ENCODE measurements at places on chromosomes 7 and 10.
A peak's percentile ranks its signal among the peaks of the same experiment; 100 is the strongest.

- DNase-seq: no peak
These were observed 124.9 kb downstream of the ARHGAP12 start for GRCh38 chr10:31803606-31804351.

DNA sequence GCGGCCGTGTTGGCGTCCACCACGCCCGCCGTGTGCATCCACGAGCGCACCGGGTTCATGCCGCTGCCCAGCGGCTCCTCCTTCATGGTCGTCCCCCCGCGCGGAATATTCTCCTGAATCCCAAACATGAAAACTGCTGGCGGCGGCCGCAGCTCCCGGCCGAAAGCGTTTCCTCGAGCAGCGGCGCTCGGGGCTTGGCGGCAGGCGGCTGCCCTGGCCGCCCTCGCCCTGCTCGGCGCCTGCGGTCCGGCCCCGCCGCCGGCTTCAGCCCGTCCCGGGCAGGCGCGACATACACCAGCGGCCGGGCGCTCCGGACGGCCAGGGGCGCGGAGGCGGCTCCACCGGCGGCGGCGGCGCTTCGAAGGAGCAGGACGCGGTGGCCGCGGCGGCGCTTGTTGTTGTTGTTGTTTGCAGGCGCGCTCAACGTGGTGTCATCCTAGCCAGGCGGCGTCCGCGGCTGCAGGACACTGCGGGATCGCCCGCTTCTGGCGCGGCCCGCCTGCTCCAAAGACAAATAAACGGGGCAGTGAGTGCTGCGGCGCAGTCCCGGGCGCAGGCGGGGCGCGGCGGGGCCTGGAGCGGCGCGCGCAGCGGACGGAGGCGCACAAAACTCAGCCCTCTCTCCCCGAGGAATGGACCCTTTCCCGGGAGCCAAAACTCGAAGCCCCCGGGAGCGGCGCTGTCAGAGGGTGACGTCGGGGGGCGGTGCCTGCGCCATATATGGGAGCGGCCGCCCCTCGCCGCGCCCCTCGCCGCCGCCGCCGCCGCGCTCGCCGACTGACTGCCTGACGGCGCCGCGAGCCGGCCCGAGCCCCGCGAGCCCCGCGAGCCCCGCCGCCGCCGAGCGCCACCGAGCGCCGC, at the start of gene EBF3:
EBF3 (minus strand) TSS at position 634 of the 861 bp plus-strand sequence; CDS start at position 128, 506 bp downstream.
- DNase-seq: no peak

- peak; percentile 77 for DNase-seq
These were observed 2.2 kb downstream of the GNB2 start for GRCh38 chr7:100675581-100676350.

GRCh38 chr10:44946205-44946604, 13.4 kb upstream of the RASSF4 start:
- DNase-seq: no peak

GRCh38 chr7:43767311-43767710, 8.8 kb downstream of the BLVRA start:
- DNase-seq: no peak

GRCh38 chr7:111517549-111517951, 44.7 kb downstream of the IMMP2L start:
- DNase-seq: no peak

DNA sequence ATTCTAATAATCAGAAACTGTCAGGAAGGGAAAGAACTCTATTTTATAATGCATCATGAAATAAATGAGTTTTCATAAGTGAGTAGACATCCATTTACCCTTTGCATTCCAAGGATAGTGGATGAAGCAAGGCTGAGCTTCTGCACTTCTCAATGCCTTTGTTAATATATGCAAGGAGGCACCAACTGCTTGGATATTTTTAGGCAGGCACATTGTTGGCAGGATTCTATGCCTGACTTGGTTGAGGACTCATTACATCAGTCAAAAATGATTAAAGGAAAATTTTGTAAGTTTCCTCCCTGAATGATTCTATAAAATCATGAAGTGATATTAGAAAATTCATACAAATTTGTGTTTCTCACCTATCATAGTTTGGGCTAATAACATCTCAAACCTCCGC, 612.2 kb upstream of the POM121L12 start:
- no peak for DNase-seq

DNA sequence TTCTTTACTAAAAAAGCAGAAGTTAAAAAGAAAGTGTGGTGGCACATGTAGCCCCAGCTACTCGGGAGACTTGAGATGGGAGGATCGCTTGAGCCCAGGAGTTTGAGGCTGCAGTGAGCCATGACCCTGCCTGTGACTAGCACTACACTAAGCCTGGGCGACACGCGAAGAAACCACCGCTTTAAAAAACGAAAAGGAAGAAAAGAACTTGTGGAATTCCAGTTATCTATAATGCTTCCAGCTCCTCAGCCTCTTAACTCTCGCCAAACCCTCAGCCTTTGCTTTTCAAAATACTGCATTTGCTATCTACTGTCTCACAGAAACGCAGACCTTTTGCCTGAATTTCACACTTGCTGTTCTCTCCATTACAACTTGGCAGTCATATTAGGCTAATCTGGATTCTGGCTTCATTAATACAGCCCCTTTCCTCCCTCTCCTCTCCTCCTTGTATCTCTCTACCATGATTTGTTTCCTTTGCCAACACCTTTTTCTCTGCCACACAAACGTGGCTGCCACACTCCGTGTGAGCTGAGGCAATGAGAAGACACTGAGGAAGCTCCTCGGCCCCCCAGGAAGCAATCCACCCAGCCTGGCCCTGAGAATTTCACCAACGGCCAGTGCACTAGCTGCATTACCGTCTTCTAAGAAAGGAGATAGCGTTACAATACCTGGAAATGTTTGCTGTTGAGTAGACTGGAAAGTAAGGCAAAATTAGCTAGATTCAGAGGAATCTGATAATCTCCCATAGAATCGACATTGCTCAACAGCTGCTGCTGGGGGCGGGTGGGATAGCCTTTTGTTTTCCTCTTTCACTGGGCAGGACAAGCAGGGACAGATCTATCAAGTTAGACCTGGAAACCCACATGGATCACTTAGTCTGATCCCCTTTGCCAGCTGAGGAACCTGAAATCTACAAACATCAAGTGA, 37.2 kb downstream of the CALML5 start:
- DNase-seq: no peak

GRCh38 chr7:27930910-27931476, 191.0 kb downstream of the TAX1BP1 start:
- no peak for DNase-seq

GRCh38 chr7:66529883-66530610, 98.6 kb upstream of the KCTD7 start:
- no peak for DNase-seq

- no peak for DNase-seq
These were observed 165.5 kb downstream of the MAGI2 start for GRCh38 chr7:79287981-79288380.

DNA sequence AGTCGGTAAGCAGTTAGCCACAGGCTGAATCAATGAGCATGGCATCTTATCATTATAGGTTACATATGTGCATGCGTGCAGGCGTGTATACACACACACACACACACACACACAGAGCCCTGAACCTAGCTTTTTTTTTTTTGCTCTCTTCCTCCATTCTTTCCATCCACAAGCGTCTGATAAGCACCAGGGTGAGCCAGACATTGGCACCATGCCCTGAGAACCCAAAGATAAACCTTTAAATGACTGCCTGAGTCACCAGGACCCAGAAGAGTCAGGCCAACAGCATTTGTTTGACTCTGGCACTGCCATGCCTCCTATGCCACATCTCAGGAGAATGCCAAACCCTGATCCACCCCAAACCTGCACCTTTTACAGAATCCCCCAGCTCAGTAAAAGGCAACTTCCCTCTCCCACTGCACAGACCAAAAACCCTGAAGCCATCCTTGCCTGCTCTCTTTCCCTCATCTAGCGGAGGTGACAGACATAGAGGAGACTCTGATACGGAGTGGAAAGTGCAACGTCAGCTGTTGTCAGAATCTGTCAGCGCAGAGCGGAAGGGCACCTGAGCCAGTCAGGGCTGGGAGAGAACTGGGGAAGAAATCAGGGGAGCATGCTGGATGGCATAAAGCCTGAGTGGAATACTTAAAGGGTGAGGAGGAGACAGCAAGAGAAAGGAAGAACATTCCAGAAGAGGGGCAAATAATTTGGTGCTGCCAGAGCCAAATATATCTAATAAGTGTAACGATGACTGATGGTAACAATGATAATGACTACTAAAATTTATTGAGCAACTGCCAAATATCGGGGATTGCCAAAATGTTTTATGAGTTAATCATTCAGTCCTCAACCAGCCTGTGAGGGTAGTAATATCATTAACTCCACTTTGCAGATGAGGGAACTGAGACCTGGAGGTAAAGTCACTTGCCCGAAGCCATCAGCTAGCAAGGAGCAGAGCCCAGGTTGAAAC, 3.2 kb downstream of the PARP12 start:
- DNase-seq: peak; percentile 48

GRCh38 chr10:84296091-84296981, 32.1 kb upstream of the CCSER2 start:
- DNase-seq: no peak

- no peak for DNase-seq
These were observed 161.5 kb downstream of the WDR37 start for GRCh38 chr10:1217661-1218060.

DNA sequence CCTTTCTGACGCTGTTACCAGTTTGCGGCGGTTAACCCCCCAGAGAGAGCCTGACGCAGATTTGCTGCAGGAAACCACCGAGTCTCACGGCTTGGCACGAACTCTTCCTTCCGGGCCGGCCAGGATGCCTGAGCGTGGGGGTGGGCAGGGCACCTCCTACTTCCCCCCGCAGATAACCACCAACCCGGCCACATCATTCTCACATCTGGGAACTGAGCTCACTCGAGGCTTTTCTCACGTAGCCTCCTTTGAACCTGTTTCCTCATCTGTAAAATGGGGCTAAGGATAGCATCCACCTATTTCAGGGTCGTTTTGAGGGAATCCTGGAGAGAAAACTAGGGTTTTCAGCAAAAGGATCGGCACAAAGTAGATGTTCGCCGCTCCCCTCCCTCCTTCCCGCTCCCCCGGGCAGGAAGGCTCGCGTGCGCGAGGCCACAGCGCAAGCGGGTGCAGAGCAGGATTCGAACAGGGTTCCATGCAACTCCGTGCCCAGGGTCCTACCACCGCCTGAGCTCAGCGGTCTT, 23.6 kb downstream of the DDIT4 start:
- peak; percentile 99 for DNase-seq

GRCh38 chr7:127893547-127893946, 137.7 kb downstream of the LRRC4 start:
- DNase-seq: no peak

DNA sequence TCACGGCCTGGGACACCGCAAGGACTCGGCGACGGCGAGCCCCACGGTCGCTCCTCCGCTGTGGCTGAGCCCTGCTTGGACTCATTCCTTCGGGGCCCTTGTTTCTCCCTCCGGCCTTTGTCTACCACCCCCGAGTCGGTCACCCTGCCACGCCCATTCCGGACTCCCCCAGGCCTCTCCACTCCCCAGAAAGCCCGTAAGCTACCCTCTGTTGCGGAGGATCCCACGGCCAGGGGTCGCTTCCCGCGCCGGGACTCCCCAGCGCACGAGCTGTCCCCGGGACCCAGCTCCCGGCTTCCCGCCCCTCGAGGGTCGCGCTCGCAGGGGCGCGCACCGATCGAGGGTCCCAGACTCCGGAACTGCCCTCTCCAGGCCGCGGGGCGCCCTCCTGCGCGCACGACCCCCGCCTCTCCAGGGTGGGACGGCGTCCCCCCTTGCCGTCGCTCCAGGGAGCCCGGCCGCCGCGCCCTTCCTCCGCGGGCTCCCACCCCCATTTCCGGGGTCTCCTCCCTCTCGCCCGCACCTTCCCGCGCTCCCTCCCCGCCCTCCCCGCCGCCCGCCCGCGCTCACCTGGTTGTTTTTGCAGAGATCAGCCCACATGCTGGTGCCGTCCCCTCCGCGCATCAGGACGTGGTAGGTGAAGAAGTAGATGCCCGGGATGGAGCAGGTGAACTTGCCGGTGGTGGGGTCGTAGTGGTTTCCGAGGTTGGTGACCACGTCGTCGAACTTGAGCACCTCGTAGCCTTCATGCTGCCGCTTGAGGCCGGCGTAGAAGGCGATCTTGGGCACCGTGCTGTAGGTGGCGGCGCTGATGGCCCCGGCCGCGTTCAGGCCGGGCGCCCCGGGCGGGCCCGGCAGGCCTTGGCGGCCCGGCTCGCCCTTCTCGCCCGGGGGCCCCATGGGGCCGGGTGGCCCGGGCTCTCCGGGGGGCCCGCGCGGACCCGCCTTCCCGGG, 1.5 kb downstream of the C1QL3 start:
- DNase-seq: no peak

GRCh38 chr7:105496521-105496920, 25.6 kb downstream of the PUS7 start:
- DNase-seq: no peak

- DNase-seq: no peak
These were observed 175.6 kb downstream of the ELFN1 start for GRCh38 chr7:1845536-1846311.

DNA sequence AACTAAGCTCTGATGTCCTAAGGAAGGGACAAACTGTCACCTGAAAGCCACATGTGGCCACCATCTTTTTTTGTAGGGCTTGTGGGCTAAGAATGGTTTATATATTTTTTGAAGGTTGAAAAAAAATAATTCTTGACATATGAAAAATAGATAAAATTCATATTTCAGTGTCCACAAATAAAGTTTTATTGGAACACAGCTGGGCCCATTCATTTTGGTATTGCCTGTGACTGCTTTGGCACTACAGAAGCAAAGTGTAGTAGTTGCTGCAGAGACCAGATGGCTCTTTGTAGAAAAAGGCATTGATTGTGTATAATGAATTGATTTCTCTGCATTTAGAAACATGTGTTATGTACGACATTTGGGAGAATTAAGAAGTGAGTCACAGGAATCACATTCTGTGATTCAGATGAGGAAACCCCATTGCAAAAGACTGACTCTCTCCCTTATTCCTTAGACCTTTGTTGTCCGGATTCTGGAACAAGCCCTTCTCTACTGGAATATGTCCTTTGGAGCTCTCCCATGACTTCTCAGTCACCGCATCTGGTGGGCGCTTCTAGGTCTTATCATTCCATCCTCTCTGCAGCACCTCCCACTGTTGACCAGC, 438.7 kb downstream of the LRMDA start:
- DNase-seq: no peak

- no peak for DNase-seq
These were observed 5.9 kb downstream of the AKAP9 start for GRCh38 chr7:91946549-91946948.

DNA sequence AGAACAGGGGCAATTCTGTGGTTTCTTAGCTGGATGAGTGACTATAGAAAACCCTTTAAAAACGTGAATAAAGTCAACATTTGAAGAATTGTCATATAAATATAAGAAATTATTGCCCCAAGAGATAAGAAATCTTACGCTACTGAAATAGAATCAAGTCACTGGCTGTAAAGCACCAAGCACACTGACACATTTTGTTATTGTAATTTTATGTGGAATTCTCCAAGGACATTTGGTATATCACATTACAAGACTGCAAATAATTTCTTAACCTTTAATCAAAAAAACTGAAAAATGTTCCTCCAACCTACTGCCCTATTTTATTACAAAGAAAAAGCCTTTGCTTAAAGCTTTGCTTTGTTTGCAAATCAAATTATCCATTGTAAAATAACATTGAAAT, 383.3 kb downstream of the IPMK start:
- DNase-seq: no peak

DNA sequence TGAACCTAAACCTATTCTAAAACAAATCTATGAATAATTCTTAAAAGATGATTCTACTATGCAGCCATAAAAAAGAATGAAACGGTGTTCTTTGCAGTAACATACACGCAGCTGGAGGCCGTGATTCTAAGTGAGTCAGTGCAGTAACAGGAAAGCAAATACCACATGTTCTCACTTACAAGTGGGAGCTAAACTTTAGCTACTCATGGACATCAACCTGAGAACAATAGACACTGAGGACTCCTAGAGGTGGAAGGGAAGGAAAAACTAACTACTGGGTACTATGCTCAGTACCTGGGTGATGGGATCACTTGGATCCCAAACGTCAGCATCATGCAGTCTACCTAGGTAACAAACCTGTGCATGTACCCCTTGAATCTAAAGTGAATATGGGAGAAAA, 575.0 kb upstream of the MGMT start:
- DNase-seq: no peak
